Activated naive CD4-positive, alpha-beta T cell treated with anti-CD3 and anti-CD28 coated beads, Interleukin-2, amount 50 U/mL, for 72 hours (primary cell): ENCODE measurements at places on chromosomes 12 and 14. TPM values are rescaled to one million over a fixed set of nuclear protein-coding genes. Genes with fewer than 3 reads are reported as not detected.

HOXC4 gene
- 0.18 TPM for total RNA-seq

ADSS1 gene
- 7.3 TPM for total RNA-seq

FAM90A1 gene
- total RNA-seq, result 0.47 TPM

CCDC60 gene
- total RNA-seq, result not detected

- DNase-seq, result no peak
These were observed 5.9 kb downstream of the GPR84 start for GRCh38 chr12:54358191-54358944.

- no peak for DNase-seq
These were observed 15.0 kb downstream of the RASSF9 start for GRCh38 chr12:85821206-85821605.

DNA sequence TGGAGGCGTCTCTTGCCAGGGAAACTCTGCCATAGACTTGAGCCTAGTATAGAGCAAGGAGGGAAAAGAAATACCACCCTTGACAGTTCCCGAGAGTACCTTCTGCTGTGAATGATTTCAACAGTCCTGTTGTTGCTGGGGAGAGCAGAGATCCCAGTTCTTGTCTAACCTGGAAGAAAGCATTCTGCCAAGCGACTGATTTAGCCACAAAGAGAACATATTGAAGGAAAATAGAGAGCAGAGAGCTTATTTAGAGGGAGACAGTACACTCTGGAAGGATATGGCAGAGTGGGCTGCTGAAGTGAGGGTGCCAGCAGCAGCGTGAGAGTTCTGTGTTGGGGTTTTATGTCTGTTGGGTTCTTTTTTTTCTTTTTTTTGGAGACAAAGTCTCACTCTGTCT lies 966.9 kb upstream of the TMEM132C start:
- no peak for DNase-seq

- DNase-seq, result no peak
These were observed 42.8 kb downstream of the ZC3H14 start for GRCh38 chr14:88605594-88605993.

DNA sequence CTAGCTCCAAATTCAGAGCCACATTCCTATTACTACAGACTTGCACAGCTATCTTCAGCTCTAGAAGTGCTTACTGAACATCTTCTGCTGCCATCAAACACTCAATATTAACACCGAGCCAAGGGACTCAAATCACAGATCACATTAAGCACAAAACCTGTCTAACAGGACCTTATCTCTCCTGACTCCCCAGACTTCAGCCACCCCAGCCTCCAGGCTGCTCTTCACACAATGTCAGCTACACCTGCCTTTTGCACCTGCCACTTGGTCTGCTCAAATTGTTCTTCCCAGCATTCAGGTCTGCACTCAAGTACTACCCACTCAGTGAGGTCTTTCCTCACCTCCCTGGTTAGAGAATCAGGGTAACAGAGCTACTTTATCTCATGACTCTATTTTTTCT lies 57.1 kb downstream of the GALC start:
- DNase-seq, result no peak

DNA sequence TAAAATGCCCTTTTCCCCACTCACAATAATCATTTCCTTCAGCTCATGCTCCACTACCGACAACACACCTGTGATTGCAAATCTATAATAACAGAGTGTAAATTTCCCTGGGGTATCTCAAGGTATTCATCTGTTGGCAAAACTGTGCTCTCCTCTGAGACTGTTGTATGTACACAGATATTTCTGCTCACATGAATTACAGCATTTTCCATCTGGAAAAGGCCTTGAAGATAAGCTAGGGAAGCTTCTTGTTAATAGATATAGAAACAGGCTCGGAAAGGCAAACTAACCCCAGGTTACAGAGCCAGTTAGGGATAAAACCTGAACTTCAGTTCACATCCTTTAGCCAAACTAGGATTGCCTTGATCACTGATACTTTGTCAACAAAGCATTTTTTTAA lies 210.4 kb upstream of the KRR1 start:
- DNase-seq, result no peak

GRCh38 chr12:88435334-88436076 lies 144.8 kb downstream of the KITLG start:
- no peak for DNase-seq
